Activated T-cell treated with anti-CD3 and anti-CD28 coated beads, Interleukin-2, amount 50 U/mL, for 4 hours (primary cell): ENCODE measurements at places on chromosomes 1 and 21.

DNA sequence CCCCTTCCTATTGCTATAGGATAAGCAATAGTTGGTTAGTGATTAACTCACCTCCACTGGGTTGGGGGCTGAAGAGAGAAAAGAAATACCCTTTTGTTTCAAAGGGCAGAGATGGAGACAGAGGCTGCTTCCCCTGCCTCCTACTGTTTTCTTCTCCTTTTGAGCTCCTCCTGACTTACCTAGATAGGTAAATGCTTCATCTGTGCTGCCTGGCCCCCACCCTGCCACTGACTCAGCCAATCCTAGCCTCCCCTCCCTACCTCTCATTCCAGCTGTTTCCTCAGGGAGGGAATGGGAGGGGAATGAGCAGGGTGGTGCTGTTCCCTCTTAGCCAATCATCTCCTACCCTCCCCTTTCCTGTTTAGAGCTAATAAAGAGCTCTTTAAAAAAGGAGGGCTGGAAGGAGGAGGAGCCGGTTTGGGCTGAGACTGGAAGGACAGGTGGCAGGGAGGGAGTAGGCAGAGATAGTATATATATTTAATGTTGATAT is at the start of gene C1orf116:
Gene C1orf116 (minus strand): TSS at position 229 of the 490 bp plus-strand sequence. CDS start 5,158 bp downstream, outside the sequence.
- DNase-seq = no peak

- no peak for DNase-seq
These were observed 49.5 kb upstream of the DNAJC6 start for GRCh38 chr1:65259816-65260215.

DNA sequence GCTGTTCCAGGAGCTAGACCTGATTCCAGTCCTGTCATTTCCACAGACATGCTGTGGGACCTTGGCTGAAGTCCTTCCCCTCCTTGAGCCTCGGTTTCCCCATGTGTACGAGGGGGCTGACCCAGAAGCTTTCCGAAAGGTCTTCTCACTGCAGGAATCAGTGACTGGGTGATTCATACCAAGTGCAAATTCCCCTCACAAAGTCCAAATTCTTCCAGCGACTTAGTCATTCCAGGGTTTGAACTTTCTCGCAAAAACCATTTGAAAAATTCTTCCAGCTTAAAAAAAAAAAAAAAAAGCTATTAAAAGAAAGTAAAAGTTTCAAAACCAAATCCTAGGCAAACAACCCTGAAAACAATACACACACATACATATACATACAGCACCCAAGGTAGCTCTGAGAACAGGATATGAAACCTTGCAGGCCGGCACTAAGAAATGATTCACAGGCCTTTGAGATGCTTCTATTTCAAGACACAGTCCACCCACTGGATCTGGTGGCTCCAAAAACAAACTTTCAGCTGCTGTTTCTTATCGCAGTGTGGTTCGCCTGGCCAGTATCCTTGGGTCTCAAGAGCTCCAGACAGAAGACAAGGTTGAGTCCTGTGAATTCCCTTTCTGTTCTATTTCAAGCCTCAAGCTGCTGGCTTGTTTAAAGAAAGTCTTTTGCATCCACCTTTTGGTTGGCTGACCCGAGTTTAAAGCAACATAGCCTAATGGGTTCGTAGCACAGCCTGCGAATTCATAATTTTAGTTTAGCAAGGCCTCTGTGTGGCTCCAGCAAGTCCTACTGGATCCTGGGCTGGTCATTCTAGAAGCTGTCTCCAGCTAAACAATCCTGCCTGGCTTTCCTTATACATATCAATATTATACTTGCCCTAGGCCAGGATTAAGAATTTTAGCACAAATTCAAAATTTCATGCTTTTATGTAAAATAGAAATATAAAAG is 18.0 kb upstream of the ID3 start:
- no peak for DNase-seq

GRCh38 chr1:173009597-173009996 is 41.1 kb downstream of the TNFSF18 start:
- DNase-seq = no peak

DNA sequence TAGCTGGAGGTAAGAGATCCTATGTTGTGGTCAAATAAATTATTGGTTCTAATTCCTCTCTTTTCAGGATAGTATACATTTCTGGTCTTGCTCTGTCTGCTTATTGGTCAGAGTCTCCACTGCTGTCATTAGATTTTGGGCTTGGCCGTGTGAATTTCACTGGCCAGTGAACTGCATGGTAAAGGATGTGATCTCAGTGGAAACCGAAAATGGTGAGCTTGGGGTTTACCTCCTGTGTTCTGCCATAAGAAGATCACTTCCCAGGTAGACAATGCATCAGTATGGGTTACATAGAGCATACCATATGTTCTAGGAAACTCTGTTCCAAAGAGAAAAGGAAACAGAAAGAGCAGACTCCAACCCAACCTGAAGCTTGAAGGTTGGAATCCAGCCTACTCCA is 1123.3 kb upstream of the B3GALT2 start:
- no peak for DNase-seq

DNA sequence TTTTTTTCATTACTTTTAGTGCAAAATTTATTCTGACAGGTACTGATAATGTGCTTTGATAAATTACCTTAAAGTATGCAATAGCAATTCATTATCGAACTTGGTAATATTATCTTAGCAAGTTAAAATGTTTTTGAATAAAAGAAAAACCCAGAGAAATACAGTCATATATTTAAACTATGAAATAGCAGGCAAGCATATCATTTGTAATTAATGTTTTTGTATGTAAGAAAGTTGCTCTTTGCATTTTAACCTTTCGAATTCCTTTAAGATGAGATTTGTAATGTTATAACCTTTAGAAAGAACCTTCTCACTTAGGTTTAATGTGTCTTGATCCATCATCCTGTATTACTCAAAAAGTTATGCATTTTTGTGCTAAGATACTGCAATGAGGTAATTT is 585.6 kb downstream of the PTBP2 start:
- no peak for DNase-seq

DNA sequence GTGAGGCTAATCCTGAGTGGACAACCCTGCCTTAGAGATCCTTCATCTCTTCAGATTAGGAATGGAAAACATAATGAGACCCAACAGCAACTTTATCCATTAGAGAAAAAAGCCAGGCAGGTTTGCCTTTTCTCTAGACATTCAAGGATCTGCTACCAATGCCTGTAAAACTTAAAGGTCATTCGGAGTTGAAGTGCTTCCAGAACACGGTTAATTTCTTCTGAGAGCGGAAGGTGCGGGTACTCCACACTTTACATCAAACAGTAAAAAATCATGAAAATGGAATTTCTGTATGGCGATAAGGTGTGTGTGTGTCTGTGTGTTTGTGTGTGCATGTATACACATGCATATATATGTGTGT is 65.2 kb upstream of the PRKACB start:
- no peak for DNase-seq

DNA sequence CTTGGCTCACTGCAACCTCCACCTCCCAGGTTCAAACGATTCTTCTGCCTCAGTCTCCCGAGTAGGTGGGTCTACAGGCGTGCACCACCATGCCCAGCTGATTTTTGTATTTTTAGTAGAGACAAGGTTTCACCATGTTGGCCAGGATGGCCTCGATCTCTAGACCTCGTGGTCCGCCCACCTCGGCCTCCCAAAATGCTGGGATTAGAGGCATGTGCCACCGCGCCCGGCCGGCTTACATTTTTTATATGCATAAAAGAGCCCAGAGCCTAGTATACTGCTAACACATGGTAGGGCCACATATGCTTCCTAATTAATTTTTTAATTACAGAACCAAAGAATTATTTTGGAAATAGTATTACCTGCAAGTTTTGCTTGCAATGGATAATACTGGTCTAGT is 1325.4 kb downstream of the PLA2G4A start:
- DNase-seq = no peak

GRCh38 chr1:7948960-7949359 is 8.3 kb upstream of the TNFRSF9 start:
- no peak for DNase-seq

- DNase-seq = peak; percentile 84
These were observed 12.2 kb upstream of the IL10 start for GRCh38 chr1:206784471-206784903.

DNA sequence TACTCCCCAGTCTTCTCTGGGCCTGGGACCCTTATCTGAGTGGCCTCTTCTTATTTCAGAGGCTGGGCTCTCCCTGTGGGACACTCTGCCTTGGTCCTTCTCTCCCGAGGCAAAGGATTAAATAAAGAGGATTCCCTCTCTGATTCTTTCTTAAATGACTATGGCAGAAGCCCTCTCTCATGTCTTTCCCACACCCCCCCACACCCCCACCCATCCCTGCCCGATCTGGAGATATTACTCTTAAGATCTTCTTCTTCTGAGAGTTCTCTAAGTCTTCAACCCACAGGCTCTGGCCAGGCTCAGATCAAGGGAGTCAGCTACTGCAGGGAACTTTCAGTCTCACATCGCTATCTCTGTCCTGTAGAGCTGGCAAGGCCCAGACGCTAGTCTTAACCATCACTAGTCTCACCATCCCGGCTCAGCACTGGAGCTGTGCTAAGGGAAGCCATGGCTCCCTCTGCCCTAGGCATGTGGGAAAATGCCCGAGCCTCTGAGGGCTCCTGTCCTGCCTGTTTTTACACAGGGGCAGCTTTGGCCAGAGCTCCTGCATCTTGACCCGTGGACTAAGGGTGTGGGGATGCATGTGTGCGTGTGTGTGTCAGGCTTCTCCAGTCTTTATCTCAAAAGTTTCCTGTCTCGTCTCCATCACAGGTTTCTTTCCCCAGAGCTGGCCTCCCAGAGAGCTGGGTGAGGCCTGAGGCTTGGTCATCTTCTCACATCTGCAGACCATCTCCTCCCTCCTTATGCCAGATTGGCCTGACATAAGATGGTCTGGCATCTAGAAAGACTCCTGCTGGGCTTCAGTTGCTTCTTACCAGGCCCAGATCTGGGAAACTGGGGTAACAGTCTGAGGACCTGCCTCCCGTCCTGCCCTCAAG is 36.7 kb downstream of the LGR6 start:
- DNase-seq = no peak

DNA sequence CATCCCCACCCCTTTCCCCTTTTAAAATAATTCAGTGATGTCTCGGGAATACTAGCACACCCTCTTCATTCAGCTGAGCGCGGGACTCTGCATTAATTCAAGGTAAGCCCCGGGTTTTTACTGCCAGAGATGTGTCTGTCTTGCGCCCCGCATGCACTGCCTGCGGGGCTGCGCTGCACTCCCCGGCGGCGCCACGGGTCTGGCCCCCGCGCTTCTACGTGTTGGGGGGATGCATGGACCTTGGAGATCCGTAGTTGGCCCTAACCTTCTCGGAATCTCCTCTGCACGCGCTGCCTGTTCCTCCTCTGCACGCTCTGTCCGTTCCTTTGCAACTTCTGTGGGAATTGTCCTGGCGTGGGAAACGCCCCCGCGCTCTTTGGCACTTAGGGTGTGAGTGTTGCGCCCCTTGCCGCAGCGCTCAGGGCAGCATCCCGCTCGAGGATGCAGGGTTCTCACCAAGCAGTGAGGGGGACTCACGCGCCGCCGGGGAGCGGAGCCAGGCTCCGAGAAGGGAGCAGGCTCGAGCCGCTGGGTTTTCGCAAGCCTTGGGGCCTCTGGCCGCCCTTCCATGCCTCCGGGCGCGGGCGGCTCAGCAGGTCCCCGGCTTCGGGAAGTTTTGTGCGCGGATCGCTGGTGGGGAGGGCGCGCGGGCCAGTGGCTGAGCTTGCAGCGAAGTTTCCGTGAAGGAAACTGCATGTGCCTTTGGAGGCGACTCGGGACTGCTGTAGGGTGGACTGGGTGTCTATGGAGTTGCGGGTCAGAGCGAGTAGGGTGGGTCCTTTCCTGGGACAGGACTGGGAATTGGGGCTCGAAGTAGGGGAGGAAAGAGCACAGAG is 165.1 kb upstream of the CACNA1E start:
- no peak for DNase-seq

GRCh38 chr1:152167835-152168534 is 9.0 kb upstream of the RPTN start:
- DNase-seq = no peak

- no peak for DNase-seq
These were observed 12.9 kb downstream of the CAMK2N1 start for GRCh38 chr1:20472860-20473711.

GRCh38 chr1:213526306-213526705 is 461.5 kb upstream of the PROX1 start:
- DNase-seq = no peak

- no peak for DNase-seq
These were observed 2.5 kb downstream of the UBASH3A start for GRCh38 chr21:42406201-42406621.

GRCh38 chr1:244896550-244896949 is 32.2 kb upstream of the HNRNPU start:
- no peak for DNase-seq

GRCh38 chr21:29961291-29962027 is 21.7 kb upstream of the GRIK1 start:
- DNase-seq = no peak

- no peak for DNase-seq
These were observed 2.8 kb upstream of the EFHD2 start for GRCh38 chr1:15406614-15407559.

DNA sequence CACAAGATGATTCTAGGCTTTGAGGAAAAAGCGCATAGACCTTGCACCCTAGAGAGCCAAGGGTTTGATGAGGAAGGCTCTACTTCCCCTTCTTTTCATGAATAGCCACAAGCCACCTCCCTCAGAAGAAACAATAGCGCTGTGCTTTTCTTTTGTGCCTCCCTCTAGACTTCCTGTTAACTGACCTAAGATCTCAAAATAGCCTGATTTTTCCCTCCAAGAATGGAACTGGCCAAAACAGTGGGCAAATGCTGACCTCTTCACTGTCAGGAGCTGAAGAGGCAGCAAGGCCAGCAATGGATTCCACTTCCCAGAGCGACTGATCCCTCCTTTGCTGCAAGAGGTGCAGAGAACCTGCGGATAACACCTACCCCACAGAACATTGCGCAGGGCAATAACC is 362.8 kb downstream of the KCNH1 start:
- no peak for DNase-seq

- DNase-seq = no peak
These were observed 244.6 kb upstream of the DMRTA2 start for GRCh38 chr1:50667710-50668356.

DNA sequence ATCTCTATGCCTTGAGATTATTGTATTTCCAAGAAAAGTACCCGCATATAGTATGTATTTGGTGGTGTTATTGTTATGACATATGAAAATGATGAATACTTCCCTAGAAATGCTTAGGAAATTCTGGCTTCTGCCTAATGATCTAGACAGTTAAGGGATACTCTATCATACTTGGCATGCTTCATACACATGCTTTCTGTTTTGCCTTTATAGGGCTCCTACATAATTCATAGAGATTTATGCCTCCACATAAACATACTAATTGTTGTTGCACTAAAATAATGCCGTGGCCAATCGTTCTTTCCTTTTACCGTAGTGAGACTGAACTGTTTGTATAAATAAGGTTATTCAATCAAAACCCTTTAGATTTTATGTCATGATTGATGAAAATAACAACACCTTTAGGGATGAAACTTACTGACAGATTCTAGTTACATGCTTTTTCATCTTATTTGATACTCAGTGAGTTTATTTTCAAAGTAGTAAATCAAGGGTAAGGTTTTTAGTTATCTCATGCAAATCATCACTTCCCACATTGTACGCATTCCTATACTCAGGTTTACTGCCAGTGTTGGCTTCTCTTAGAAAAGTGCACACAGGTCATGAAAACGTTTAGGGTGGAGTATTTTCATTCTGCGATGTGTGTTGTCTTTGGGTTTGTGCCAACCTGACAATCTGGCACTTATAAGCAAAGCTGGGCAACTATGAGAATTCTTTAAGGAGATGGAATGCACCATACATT is 40.5 kb upstream of the SCYL3 start:
- no peak for DNase-seq

GRCh38 chr1:13759072-13759471 is 59.1 kb downstream of the PRDM2 start:
- DNase-seq = no peak

GRCh38 chr1:185373813-185374529 is 56.9 kb upstream of the IVNS1ABP start:
- DNase-seq = no peak
